Activated T-cell treated with anti-CD3 and anti-CD28 coated beads for 24 hours (primary cell): ENCODE measurements at places on chromosomes 7 and 10.

DNA sequence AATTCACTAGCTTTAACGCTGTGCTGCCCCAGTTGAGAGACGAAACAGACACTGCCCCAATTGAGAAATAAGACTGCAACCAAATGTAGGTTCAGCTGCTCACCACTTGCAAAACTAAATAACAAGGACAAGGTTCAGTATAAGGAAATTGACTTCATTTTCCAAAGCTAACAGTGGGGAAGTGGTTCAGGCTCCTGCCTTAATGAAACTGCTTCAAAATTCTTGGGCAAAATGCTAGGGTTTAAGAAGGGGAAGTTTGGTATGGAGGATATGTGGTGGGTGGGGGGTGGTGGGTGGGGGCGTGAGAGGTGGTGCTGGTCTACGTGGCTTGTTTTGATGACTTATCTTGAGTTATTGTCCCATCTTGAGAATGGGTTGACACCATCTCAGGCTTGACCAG lies 21.8 kb downstream of the MRPL32 start:
- DNase-seq, result no peak

DNA sequence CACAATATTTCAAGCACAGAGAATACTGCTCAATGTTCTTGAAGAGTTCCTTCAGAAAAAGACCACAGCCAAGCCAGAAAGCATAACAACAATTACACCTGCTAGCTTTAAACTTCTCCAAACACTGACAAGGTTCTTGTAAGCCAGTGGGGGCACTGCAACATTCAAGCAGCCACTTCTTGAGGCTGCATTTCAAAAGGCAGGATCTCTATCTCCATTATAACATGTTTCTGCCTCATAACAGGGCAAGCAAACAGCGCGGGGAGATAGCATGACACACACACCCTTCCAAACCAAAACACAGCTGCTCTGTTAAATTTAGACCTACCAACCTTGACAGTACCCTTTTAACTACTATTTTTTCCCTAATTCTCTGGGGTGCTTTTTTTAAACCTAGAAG lies 30.8 kb downstream of the CHCHD3 start:
- no peak for DNase-seq

GRCh38 chr7:87152897-87153641 lies 816 bp downstream of the DMTF1 start:
- DNase-seq, result peak; percentile 23

DNA sequence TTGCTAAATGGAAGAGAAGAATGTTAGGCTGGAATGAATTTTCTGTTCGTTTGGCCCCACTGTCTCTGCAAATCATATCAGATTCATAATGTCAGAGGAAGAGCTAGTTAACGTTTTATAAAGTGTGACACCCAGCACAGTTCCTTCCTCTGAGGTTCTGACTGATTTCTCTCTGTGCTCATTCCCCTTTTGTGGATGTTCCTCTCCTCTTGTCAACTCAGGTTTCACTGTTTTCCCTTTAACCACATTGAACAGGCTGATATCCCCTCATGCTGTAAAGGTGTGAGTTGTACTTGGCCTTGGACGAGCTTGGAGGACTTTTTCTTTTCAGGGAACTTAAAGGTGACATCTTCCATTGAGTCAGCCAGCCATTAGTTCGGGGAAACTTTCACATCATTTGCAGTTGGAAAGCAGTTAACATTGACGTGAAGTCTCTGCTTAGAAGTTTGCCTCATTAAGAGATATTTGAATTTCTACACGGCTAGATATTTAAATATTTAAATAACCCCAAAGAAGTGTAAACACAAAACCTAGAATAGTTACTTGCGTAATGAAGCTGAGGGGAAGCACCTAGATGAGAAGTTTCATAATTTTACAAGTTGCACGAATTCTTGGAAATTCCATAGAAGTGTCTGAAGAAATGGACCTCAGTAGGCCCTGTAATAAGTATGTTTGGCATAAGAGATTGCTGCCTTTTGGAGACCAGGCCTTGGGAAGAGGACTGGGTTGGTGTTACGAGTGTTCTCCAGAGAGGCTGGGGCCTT lies 101.5 kb upstream of the EGR2 start:
- no peak for DNase-seq

DNA sequence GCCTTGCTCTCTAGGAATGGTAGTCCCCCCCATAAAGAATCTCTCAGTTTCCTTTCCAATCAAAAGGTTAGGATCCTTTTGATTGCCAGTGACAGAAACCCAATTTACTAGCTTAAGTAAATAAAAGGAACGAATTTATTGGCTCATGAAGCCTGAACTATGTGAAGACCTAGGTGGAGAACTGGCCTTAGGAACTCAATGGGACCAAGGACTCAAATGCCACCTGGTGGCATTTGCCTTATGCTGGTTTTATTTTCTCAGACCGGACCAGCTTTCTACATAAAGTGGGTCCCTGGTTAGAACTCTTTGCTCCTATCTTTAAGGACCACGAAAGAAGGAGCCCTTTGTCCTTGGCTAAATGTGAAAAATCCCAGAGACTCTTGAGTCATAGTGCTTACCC lies 25.4 kb downstream of the CFTR start:
- no peak for DNase-seq

- no peak for DNase-seq
Measured at GRCh38 chr7:132211971-132212370, 364.3 kb downstream of the PLXNA4 start.
